Placental epithelial cell (primary cell): ENCODE measurements at places on chromosomes 3 and 15. TPM values are rescaled to one million over a fixed set of nuclear protein-coding genes. Genes with fewer than 3 reads are reported as not detected.

Gene ASB14
- under 0.01 TPM in 1 of 2 replicates, not detected in the other for total RNA-seq

Gene ECE2
- total RNA-seq: not detected in 2 replicates

Gene MELTF
- total RNA-seq: 67.6 and 74.6 TPM in 2 replicates

Gene SNTN
- total RNA-seq: not detected in 2 replicates

Gene DPPA4
- not detected in 2 replicates for total RNA-seq

Gene ZNF80
- total RNA-seq: under 0.01 TPM in 1 of 2 replicates, not detected in the other

Gene AADACL2
- total RNA-seq: not detected in 2 replicates

Gene HERC2
- total RNA-seq: 36.1 and 51.4 TPM in 2 replicates

Gene HYKK
- 0.39 and 1.7 TPM in 2 replicates for total RNA-seq

Gene FAM81A
- not detected in 2 replicates for total RNA-seq

Gene CDCP1
- total RNA-seq: 0.39 and 3.6 TPM in 2 replicates

Gene PGBD4
- total RNA-seq: 1.2 and 1.3 TPM in 2 replicates

Gene LEKR1
- 1.4 and 1.6 TPM in 2 replicates for total RNA-seq

Gene BOC
- total RNA-seq: 5.2 and 15.7 TPM in 2 replicates

Gene ITIH1
- not detected in 2 replicates for total RNA-seq

Gene UROC1
- not detected in 2 replicates for total RNA-seq

Gene RTP3
- not detected in 2 replicates for total RNA-seq

Gene ALDH1A3
- 12.7 and 73.0 TPM in 2 replicates for total RNA-seq

Gene MRPL46
- total RNA-seq: 10.6 and 13.9 TPM in 2 replicates

Gene PLA2G4E
- total RNA-seq: not detected in 2 replicates

Gene RBMS3
- 43.2 and 70.2 TPM in 2 replicates for total RNA-seq

Gene GABRB3
- total RNA-seq: 0.76 and 3.5 TPM in 2 replicates

Gene GATM
- 0.54 and 0.79 TPM in 2 replicates for total RNA-seq

Gene PLA1A
- total RNA-seq: 0.87 and 1.6 TPM in 2 replicates

Gene ACSBG1
- 1.2 TPM in 1 of 2 replicates, not detected in the other for total RNA-seq

Gene WNT5A
- 2,076 and 2,720 TPM in 2 replicates for total RNA-seq

Gene UBA5
- 37.6 and 37.7 TPM in 2 replicates for total RNA-seq

Gene CDHR4
- total RNA-seq: 0.54 and 1.2 TPM in 2 replicates

Gene REC114
- not detected in 2 replicates for total RNA-seq

Gene PARP14
- 7.0 and 34.9 TPM in 2 replicates for total RNA-seq

Gene MME
- 60.9 and 86.5 TPM in 2 replicates for total RNA-seq

Gene AGTR1
- total RNA-seq: 0.79 and 29.2 TPM in 2 replicates

Gene PSTPIP1
- total RNA-seq: 0.39 and 0.76 TPM in 2 replicates

Gene ELL3
- 2.9 and 5.5 TPM in 2 replicates for total RNA-seq

Gene LDHAL6B
- not detected in 2 replicates for total RNA-seq

Gene CILP
- total RNA-seq: under 0.01 TPM in 2 replicates

Gene CLRN1
- not detected in 2 replicates for total RNA-seq

Gene ADAMTS9
- total RNA-seq: 11.6 and 13.0 TPM in 2 replicates

Gene SH2D7
- total RNA-seq: not detected in 2 replicates

Gene SERINC4
- 0.39 TPM in 1 of 2 replicates, not detected in the other for total RNA-seq

Gene MUSTN1
- 0.79 TPM in 1 of 2 replicates, not detected in the other for total RNA-seq

Gene MESP2
- 0.39 and 0.54 TPM in 2 replicates for total RNA-seq

Gene DMXL2
- total RNA-seq: 17.0 and 22.4 TPM in 2 replicates

Gene SENP8
- 1.6 and 3.5 TPM in 2 replicates for total RNA-seq

Gene NEK11
- 9.3 and 13.0 TPM in 2 replicates for total RNA-seq

Gene PTX3
- 0.43 and 0.79 TPM in 2 replicates for total RNA-seq

Gene UBA3
- 62.4 and 83.6 TPM in 2 replicates for total RNA-seq

Gene CCDC54
- not detected in 2 replicates for total RNA-seq

Gene TMEM42
- 10.0 and 23.9 TPM in 2 replicates for total RNA-seq

Gene STRA6
- 15.7 and 85.2 TPM in 2 replicates for total RNA-seq
